ENCODE measurements at places on chromosomes 16 and 17.

DNA sequence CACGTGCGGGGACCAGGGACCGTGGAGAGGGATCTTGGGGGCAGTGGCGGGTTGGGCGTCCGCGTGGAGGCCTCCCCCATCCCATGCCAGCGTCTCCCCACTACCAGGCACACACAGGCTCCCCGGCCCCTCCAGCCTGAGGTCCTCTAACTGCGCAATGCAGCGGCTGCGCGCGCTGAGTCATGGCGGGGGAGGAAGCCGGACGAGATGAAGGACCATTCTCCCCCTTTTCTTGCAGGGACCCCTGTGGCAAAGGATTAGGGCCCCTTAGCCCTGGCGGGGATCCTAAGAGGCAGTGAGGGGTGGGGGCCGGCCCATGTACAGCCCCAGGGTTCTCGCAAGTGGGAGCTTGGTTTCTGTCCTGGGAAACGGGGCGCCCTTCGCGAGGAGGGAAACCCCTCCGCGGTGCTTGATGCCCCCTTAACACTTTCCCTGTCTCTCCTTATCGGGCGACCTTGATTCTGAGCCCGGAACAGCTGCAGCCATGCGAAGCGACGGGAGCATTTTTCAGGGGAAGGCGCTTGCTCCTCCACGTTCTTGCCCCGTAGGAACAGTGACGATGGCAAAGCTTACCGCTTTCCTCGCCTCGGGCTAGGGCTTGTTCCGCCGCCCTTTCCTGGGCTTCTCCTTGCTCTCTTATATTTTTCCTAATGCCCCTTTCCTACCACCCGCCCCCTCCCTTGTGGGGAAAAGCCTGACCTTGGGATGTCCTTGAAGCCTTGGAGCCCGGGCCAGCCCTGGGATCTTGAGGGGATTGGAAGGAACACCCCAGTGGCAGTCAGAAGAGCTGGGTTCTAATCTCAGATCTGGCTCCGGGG lies 592 bp downstream of the ALDOA start:
- peak overlapping the region; percentile 100 for H3K4me3 ChIP-seq
- peak overlapping the region; percentile 73 for H3K27ac ChIP-seq
- no peak for DNase-seq
- H3K36me3 ChIP-seq: no peaks in the 10 kb centered on the region
- H3K27me3 ChIP-seq: no peaks in the 10 kb centered on the region

DNA sequence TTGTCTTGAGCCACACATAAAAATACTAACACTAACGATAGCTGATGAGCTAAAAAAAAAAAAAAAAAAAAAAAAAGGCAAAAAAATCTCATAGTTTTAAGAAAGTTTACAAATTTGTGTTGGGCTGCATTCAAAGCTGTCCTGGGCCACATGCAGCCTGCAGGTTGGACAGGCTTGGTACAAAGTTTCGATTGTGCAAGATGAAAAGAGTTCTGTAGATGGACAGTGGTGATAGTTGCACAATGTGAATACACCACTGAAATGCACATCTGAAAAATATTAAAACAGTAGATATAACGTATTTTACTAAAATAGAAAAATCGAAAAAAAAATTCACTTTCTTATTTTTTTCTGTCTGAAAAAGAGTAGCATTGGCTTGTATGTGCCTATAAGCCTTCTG lies 42.9 kb downstream of the AMFR start:
- H3K4me1 ChIP-seq: peaks cover 9% of the 10 kb centered on the region
- H3K4me3 ChIP-seq: no peak overlapping the region
- H3K27me3 ChIP-seq: no peaks in the 10 kb centered on the region
- no peak overlapping the region for H3K27ac ChIP-seq

- H3K27me3 ChIP-seq: peaks cover 9% of the 10 kb centered on the region
- DNase-seq: no peak
- H3K27ac ChIP-seq: no peak overlapping the region
- H3K4me3 ChIP-seq: peak overlapping the region; percentile 81
- H3K36me3 ChIP-seq: no peaks in the 10 kb centered on the region
- peaks cover 19% of the 10 kb centered on the region for H3K4me1 ChIP-seq
Observed at GRCh38 chr17:382644-383533, 30.3 kb upstream of the RPH3AL start.

GRCh38 chr16:87855852-87856715 lies 13.2 kb downstream of the SLC7A5 start:
- H3K27me3 ChIP-seq: no peaks in the 10 kb centered on the region
- DNase-seq: no peak
- peaks cover 19% of the 10 kb centered on the region for H3K4me1 ChIP-seq
- peak overlapping the region; percentile 50 for H3K27ac ChIP-seq

DNA sequence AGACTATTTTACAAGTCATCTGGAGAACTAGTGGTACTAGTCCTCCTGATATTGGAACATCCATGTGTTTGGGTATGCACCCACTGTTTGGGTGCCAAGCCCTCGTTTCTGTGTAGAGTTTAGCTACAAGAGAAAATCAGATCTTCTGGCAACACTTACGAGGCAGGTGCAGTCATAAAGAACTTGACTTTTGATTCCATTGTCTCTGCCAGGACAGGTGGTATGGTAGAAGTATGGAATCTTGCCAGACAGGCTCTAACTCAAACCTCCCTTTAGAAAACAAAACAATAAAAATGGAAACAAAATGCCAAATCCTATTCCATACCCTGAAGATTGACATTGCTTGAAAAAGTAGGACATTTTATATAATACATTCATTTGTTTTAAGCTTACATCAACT lies 16.0 kb downstream of the RNF43 start:
- no peaks in the 10 kb centered on the region for H3K27me3 ChIP-seq
- peaks cover 5% of the 10 kb centered on the region for H3K36me3 ChIP-seq
- H3K27ac ChIP-seq: no peak overlapping the region
- no peak overlapping the region for H3K4me3 ChIP-seq
- no peaks in the 10 kb centered on the region for H3K4me1 ChIP-seq

DNA sequence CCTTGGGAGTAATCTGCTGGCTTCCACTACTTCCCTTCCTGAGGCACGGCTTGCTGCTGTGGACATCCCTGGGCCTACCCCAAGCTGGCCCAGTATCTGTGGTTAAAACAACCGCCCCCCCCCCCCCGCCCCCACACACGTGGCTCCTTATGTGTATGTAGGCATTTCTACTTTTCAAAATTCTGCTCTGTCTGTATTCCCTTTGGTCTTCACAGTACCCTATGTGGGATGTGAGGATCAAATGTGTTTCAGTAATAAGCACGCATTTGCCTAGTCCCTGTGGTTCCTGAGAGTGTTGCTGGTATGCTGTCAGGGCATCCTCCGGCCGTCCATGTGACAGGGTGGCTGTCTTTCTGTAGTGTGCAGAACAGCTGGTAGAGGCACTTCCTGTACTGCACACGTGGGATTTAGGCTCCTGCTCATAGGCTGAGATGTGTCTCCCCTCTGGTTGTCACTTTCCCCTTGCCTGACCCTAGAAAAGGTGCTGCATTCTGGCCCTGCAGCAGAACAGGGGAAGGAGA lies 2.2 kb downstream of the NT5M start:
- peak overlapping the region; percentile 89 for H3K27ac ChIP-seq
- peak; percentile 59 for DNase-seq
- H3K4me1 ChIP-seq: peaks cover 17% of the 10 kb centered on the region
- peak overlapping the region; percentile 71 for H3K4me3 ChIP-seq
- no peaks in the 10 kb centered on the region for H3K27me3 ChIP-seq
- H3K36me3 ChIP-seq: no peaks in the 10 kb centered on the region

- H3K27ac ChIP-seq: no peak overlapping the region
- peaks cover 32% of the 10 kb centered on the region for H3K27me3 ChIP-seq
- no peaks in the 10 kb centered on the region for H3K36me3 ChIP-seq
- no peak for DNase-seq
Observed at GRCh38 chr17:74850310-74850709, 9.4 kb downstream of the GRIN2C start.

- peaks cover 88% of the 10 kb centered on the region for H3K27me3 ChIP-seq
- no peak overlapping the region for H3K27ac ChIP-seq
- peaks cover 8% of the 10 kb centered on the region for H3K36me3 ChIP-seq
- no peak for DNase-seq
- peaks cover 18% of the 10 kb centered on the region for H3K4me1 ChIP-seq
Observed at GRCh38 chr17:7711051-7711755, 6.2 kb downstream of the EFNB3 start.

DNA sequence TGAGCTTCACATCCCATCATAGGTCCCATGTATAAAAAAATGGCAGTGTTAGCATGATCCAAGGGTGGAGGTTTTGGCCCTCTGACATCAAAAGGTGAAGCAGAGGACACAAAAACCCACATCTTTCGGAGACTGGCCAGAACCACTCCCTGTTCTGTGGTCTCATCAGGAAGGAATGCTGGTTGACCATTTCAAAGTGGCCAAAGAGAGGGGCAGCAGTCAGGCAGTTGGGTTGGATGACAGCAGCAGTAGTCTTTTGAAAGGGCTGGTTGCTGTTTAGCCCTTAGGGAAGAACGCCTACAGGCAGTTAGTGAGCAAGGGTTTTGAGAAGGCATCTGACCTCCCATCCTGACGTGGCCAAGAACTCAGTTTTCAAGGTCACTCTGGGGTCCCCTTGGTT lies 40.5 kb downstream of the LCMT1 start:
- H3K36me3 ChIP-seq: peaks cover 8% of the 10 kb centered on the region
- H3K27me3 ChIP-seq: no peaks in the 10 kb centered on the region
- no peak overlapping the region for H3K4me3 ChIP-seq
- H3K4me1 ChIP-seq: peaks cover 15% of the 10 kb centered on the region
- no peak for DNase-seq
- H3K27ac ChIP-seq: no peak overlapping the region

- H3K27me3 ChIP-seq: no peaks in the 10 kb centered on the region
- H3K4me3 ChIP-seq: no peak overlapping the region
- H3K4me1 ChIP-seq: no peaks in the 10 kb centered on the region
- no peaks in the 10 kb centered on the region for H3K36me3 ChIP-seq
- no peak overlapping the region for H3K27ac ChIP-seq
Observed at GRCh38 chr16:89779909-89780305, 36.5 kb downstream of the FANCA start.

GRCh38 chr17:41750862-41751261 lies 16.4 kb upstream of the HAP1 start:
- DNase-seq: no peak
- H3K27me3 ChIP-seq: no peaks in the 10 kb centered on the region
- H3K4me3 ChIP-seq: no peak overlapping the region
- H3K27ac ChIP-seq: peak overlapping the region; percentile 24
- H3K4me1 ChIP-seq: no peaks in the 10 kb centered on the region
- H3K36me3 ChIP-seq: no peaks in the 10 kb centered on the region

GRCh38 chr16:51431517-51432241 lies 280.6 kb upstream of the SALL1 start:
- H3K4me1 ChIP-seq: no peaks in the 10 kb centered on the region
- H3K27me3 ChIP-seq: no peaks in the 10 kb centered on the region
- H3K36me3 ChIP-seq: no peaks in the 10 kb centered on the region
- H3K4me3 ChIP-seq: no peak overlapping the region
- H3K27ac ChIP-seq: no peak overlapping the region

- H3K4me1 ChIP-seq: peaks cover 19% of the 10 kb centered on the region
- no peak for DNase-seq
- H3K27me3 ChIP-seq: peaks cover 1% of the 10 kb centered on the region
Observed at GRCh38 chr16:2962334-2963073, 1.6 kb upstream of the KREMEN2 start.

DNA sequence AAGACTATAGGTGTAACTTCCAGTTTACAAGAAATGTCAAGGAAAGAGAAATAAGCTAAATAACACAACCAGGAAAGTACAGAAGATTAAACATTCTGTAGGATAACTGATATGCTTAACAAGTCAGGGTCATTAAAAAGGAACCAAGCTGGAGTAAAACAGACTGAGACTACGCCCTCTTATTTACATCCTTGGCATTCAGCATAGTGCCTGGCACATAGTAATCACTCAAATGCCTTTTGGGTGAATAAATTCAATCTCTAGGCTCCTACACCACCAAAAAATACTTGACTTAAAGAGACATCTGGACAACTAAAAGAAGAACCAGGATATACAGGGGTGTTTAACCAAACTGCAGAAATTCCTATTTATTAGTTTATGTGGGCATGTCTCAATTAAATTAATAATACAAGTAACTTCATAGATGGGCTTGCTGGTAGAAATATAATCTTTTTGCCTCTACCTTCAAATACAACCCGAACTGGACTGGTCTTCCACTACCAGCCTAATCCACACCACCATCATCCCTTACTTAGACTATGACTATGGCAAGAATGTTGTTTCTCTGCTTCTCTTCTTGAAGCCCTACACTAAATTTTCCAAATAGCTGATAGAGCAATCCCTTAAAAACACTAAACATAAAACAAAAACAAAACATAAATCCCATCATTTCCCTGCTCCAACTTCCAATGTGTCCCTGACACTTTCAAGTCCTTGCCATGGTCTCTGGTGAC lies 47.7 kb upstream of the ULK2 start:
- no peak overlapping the region for H3K27ac ChIP-seq
- H3K4me3 ChIP-seq: no peak overlapping the region
- peaks cover 27% of the 10 kb centered on the region for H3K36me3 ChIP-seq
- peaks cover 15% of the 10 kb centered on the region for H3K4me1 ChIP-seq
- no peaks in the 10 kb centered on the region for H3K27me3 ChIP-seq

- H3K27ac ChIP-seq: no peak overlapping the region
- no peak for DNase-seq
- H3K27me3 ChIP-seq: peaks cover 12% of the 10 kb centered on the region
- H3K36me3 ChIP-seq: peaks cover 5% of the 10 kb centered on the region
- no peaks in the 10 kb centered on the region for H3K4me1 ChIP-seq
Observed at GRCh38 chr16:54239456-54239855, 47.1 kb downstream of the IRX3 start.

- no peaks in the 10 kb centered on the region for H3K36me3 ChIP-seq
- H3K27ac ChIP-seq: no peak overlapping the region
Observed at GRCh38 chr17:38711792-38712571, 6.9 kb downstream of the MLLT6 start.

- H3K27ac ChIP-seq: no peak overlapping the region
- no peak for DNase-seq
- H3K27me3 ChIP-seq: no peaks in the 10 kb centered on the region
- H3K4me3 ChIP-seq: no peak overlapping the region
Observed at GRCh38 chr16:88509749-88510069, 56.6 kb downstream of the ZFPM1 start.

DNA sequence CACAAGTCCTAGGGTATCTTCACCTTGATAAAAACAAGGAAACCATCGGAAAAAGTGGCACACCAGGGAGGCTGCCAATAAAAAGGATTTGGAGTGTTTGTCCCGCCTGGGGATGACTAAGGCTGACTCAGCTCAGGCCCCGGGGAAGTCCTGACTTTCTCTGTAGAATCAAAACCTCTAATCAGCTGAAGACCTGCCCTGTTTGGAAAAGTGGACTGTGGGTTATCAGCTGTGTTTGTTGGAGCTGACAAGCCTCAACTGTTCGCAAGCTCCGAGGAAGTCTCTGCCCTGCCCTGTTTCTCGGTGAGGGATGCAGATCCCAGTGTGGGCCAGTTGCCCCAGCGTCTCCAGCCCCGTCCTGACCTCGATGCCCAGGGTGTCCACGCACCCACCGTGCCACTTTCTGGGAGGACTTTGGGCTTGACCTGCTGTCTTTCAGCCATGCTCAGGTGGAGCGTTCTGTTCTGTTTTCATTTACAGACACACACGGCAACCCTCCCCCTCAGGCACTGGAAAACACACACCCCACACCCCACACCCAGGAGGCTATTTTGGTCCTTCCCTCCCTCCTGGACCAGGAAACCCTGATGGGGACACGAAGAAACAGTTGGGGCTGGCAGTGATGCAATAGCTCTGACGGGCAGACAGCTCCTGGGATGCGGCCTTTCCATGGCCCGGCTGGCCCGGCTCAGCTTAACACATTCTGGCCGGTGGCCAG lies 27.6 kb upstream of the PITPNA start:
- no peak for DNase-seq
- no peak overlapping the region for H3K27ac ChIP-seq
- peak overlapping the region; percentile 28 for H3K4me3 ChIP-seq
- H3K36me3 ChIP-seq: no peaks in the 10 kb centered on the region

GRCh38 chr17:51765282-51766135 lies 393.0 kb downstream of the CA10 start:
- no peaks in the 10 kb centered on the region for H3K4me1 ChIP-seq
- H3K27ac ChIP-seq: no peak overlapping the region
- H3K4me3 ChIP-seq: no peak overlapping the region
- DNase-seq: no peak
- H3K36me3 ChIP-seq: no peaks in the 10 kb centered on the region
